Fibroblast of skin of back (primary cell): ENCODE measurements at places on chromosomes 6 and 20.
A peak's percentile ranks its signal among the peaks of the same experiment; 100 is the strongest.

DNA sequence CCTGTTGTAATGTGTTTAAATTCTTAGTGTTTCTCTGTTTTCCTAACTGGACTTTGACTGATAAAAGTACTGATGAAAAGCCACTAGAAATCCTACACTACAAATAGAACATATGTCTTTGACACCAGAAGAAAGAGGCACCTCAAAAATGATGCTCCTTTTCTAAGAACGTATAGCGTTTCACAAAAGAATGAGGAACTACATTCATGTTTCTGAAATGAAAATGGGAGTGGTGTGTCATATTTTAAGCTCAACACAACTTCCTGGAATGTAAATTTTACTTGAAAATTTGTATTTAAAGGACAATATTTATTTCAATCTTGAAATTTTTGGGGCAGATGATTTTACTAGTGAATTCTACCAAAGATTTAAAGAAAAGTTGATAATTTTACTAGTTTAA is 35.3 kb downstream of the KIAA0408 start:
- peak; percentile 12 for DNase-seq

DNA sequence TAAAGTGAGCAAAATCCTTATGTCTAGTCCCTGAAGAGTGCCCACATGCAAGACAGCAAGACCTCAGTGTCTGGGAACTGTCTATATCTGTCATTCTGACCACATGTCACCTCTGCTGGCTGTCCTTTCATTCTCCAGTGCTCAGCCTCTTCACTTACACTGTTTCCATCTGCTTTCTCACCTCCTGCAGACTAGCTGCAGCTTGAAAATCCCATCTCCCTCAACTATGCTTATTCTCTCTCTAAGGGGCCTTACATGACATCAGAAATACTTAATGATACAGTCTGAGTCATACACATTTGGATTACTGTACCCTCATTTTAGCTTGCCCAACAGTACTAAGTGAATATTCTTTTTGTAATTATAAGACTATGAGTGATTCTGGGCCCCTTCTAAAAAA is 587.8 kb downstream of the EPM2A start:
- DNase-seq = peak; percentile 40

GRCh38 chr20:25308671-25309394 is 60.9 kb downstream of the PYGB start:
- DNase-seq = peak; percentile 90

- DNase-seq = no peak
Observed at GRCh38 chr20:35005463-35005961, 49.8 kb downstream of the MYH7B start.

- no peak for DNase-seq
Observed at GRCh38 chr6:149059557-149059956, 258.0 kb upstream of the TAB2 start.

- no peak for DNase-seq
Observed at GRCh38 chr6:166262743-166263515, 45.3 kb downstream of the PRR18 start.

- no peak for DNase-seq
Observed at GRCh38 chr20:18403269-18403668, 63.6 kb downstream of the DZANK1 start.

DNA sequence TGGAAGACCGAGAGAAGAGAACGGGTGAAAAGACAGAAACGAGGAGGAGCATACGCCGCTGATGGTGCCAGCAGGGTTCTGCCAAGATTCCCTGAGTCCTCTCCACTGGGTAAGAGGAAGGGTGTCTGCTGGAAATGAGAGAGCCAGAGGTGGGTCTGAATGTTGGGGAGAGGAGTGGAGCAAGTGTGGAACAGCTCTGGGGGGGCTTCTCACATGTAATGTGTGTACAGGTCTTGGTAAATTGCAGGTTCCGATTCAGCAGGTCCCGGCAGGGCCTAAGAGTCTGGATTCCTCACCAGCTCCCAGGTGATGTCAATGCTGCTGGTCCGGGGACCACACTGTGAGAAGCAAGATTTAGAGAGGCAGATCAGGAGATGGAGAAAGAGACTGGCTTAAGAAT is 1.5 kb upstream of the EBF4 start:
- DNase-seq = no peak

DNA sequence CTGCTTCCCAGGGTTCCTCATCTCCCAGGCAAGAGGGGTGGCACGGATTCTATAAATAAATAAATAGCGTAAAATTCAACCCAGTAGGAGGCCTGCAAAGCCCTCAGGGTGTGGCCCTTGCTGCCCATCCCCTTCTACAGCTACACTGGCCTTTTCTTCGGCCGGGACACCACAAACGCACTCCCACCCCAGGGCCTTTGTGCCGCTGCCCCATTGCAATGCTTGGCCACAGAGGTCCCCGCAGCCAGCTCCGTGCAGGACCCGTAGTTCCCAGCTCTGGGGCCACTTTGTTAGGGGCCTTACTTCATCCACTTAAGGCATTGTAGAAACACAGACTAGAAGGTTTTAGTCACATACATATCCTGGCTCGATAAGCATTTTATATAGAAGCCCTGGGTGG is 151.2 kb downstream of the ERMARD start:
- DNase-seq = no peak

GRCh38 chr6:15585760-15586214 is 77.0 kb downstream of the DTNBP1 start:
- no peak for DNase-seq

DNA sequence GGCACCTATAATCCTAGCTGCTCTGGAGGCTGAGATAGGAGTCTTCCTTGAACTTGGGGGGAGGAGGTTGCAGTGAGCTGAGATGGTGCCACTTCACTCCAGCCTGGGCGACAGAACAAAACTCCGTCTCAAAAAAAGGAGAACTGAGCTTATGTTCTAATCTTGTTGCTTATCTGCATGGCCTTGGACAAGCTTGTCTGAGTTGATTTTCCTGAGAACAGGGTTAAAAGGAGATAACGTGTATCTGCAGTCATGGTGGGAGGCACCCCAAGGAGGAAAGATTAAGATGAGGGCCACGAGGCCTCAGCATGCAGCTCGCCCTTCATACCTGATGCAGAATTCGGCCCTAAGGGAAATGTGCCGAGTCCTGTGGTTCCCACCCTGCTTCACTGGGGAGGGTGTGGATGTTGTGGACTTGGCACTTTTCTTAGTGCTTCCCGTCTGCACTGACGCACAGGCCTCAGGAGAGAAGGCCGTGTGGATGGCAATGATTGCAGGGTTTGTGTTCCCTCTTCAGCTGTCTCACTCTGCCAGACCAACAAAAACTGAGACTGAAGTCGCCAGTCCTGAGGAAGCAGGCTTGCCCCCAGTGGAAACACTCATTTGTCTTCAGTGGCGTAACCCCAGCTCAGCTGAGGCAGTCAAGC is 56.3 kb downstream of the EZR start:
- DNase-seq = no peak

GRCh38 chr20:34876406-34877282 is at the start of gene ACSS2:
TSS of gene ACSS2 (plus strand) at chr20:34876612. CDS start at chr20:34876646, 34 bp downstream.
- DNase-seq = no peak

- DNase-seq = peak; percentile 39
Observed at GRCh38 chr6:16676978-16677377, 84.3 kb downstream of the ATXN1 start.

DNA sequence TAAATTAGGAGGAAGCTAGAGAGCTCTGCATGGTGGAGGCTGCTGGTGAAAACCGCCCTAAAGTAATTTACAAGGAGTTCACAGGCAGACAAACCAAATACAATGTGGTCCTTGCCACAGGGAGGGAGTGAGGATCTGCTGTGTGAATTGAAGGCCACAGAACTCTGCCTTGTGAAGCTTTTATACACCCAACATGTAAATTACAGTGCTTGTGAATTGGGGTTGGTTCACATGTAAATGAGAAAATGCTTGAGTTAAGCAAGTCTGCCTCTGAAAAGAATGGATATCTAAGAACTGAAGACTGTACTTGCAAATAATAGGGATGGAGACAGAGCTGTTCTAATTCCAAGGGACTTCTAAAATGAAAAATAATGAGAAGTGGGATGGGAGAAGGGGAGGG is 194.2 kb downstream of the SLC35F1 start:
- DNase-seq = no peak

DNA sequence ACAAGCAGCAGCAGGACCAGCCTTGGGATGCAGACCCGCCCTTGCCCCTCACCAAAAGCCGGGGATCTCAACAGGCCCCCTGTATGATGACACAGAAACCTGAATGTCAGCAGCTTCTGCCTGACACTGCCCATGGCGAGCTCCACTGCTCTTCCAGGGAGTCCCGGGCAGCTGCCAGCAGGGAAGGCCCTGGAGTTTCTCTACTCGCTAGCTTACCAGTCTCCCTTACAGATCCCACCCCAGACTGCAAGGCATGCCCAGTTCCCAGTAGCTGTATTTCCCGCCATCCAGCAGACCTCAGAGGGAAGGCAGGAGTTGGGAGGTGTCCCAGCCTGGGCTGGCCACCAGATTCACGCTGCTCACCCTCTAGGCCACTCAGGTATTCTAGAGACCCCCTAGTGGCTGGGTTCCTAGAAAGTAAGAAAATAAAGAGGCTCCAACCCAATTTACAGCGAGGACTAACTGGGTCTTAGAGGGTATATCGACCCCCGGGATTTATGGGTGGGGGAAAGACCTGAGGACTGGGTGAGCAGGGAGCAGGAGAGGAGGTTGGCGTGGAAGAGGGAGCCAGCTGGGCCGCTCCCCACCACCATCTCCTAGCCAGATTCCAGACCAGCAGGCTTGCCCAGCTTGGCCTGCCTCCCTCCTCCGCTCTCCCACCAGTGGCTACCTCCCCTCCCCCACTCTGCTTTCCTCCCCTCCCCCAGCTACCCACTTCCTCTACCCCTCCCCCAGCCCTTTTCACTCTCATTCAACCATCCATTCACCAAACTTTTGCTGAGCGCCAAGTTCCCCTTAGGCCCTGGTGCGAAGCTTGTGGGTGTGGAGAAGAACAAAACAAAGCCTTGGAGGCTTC is 9.7 kb upstream of the HMGA1 start:
- DNase-seq = no peak

DNA sequence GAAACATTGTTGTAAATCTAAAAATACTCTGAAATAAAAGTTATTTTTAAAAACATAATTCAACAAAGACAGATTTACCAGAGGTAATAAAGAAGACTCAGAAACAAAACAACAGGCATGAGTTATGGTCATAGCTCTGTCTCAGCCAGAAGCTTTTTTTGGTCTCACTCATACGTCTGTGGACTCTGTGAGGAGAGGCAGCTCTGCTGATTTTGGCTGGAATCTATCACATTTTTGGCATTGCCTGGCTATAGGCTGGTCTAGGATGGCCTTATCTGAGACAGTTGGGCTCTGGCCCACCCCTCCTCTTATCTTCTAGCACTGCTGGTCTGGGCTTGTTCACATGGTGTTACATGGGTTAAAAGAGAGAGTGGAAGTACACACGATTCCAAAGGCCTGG is 514.0 kb upstream of the BTBD3 start:
- peak; percentile 68 for DNase-seq

- DNase-seq = no peak
Observed at GRCh38 chr20:14986026-14986655, 648.7 kb upstream of the FLRT3 start.

DNA sequence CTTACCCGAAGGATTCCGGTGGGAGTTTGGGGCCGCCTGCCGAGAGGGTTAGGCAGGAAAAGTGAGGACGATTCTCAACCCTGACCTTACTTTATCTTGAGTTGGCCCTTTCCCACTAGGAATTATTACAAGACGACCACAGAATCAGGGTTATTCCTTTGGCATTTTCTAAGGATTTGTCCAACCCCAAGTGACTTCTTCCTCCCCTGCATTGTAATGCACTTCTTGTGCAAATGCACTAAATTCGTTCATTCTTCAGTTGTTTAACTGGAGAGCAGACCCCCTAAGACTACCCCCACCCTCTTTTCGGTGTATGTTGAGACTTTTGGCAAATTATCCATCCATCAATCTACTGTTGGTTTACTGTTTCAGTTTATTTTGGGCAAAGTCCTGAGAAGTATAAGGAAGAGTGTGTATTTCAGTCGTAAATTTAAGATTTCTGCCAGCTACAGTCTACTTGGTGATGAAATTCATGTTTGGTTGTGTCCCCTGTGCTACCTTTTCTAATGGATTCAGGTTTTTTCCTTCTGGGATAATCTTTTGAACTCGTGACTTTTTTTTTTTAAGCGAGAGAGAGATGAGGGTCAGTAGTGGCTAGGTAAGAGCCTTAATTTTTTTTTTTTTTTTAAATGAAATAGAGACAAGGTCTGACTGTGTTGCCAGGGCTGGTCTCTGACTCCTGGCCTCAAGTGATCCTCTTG is 611 bp upstream of the TMEM217 start:
- no peak for DNase-seq

DNA sequence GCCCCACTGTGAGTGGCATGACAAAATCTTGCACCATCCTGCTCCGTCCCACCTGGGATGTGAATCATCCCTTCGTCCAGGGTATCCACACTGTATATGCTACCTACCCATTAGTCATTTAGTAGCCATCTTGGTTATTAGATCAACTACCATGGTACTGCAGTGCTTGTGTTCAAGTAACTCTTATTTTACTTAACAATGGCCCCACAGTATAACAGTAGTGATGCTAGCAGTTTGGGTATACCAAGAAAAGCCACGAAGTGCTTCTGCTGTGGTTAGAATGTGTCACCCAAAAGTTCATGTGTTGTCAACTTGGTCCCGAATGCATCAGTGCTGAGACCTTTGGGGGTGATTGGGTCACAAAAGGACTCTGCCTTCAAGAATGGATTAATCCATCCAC is 11.7 kb downstream of the OSER1 start:
- DNase-seq = no peak

DNA sequence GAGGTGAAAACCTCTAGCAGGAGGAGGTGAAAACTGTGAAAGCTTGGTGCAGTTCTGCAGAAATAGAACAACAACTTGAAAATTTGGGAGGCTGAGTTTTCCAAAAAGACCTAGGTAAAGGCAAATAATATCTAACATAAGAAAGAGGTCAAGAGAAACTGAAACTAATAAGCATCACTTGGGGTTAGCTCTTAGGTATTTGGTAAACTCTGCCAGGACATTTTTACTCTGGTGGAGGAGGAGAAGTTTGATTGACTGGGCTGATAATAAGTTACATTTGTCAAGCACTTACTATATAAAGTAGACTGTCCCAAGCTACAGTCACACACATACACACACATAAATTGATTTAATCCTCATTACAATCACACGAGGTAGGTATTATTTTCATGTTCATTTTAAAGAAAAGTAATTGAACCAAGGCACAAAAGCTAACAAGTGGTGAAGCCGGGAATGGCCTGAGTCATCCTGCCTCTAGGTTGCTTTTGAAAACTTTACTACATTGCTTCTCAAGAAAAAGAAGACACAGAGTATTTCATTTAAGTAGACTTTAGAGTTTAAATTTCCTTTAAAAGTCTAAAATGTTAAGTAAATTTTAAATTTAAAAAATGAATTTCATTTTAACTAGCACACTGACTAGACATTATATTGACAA is 275.5 kb downstream of the PTPRK start:
- no peak for DNase-seq
